ENCODE measurements at places on chromosomes 13 and 19.

DNA sequence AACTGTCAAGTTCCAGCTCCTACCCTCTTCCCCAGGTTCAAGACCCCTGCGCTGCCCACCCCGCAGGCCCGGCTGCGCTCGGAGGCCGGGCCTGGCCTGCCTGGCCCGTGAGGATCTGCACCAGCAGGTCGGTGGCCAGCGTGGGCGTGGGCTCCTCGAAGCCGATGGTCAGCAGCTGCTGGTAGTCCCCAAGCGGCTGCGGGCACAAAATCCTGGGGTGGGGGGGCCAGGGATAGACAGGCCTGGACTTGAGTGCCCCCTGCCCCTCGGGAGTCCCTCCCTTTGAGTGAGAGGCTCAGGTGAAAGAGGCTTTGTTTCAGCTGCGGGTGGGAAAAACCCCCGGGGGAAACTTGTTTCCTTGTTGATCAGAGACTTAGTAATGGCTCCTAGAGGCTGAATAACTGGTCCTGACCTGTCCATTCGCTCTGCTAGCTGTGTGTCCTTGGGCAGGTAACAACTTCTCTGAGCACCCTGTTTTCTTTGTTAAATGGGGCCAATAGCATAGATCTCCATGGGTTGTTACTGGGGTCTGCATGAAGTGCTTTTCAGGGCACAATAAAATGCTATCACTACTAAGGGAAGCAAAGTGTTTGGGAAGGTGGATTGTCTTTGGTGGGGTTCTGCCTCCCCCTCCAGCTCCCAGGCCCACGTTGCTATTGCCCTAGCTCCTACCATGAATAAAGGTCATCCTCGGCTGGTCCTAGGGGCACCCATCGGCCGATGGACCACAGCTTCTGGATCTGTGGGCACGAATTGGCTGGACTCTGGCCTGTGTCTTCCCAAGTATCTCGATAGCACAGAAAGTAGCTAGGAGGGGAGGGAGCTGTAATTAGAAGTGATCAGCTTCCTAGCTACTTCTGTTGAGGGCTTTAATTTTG, 3.5 kb downstream of the C19orf67 start:
- DNase-seq = peak; percentile 40

DNA sequence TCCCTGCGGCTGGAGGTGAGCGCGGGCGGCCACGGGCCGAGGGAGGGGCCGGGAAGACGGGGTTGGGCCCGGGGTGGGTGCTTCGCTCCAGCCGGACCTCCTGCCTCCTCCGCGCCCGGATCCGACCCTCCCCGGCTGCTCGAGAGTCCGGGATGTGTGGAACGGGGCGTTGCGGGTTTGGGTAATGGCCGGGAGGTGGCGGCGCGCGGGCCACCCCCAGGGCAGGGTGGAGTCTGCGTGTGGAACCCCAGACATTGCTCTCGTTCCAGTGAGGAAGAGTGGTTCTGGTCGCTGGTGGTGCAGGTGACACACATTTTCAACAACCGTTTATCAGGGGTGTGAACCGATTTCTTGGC, 38.8 kb downstream of the ARHGEF7 start:
- DNase-seq = no peak

DNA sequence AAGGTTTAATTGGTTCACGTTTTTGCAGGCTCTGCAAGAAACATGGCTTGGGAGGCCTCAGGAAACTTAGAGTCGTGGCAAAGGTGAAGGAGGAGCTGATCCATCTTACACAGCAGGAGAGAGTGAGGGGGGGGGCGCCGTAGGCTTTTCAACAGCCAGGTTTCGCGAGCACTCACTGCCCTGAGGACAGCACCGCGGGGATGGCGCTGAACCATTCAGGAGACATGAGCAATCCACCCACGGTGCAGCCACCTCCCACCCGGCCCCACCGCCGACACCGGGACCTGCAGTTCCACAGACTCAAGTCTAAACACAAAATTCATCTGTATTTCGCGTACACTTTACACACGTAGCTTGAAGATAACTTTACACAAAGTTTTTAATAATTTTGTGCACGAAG, 73.6 kb downstream of the KDM4B start:
- no peak for DNase-seq

DNA sequence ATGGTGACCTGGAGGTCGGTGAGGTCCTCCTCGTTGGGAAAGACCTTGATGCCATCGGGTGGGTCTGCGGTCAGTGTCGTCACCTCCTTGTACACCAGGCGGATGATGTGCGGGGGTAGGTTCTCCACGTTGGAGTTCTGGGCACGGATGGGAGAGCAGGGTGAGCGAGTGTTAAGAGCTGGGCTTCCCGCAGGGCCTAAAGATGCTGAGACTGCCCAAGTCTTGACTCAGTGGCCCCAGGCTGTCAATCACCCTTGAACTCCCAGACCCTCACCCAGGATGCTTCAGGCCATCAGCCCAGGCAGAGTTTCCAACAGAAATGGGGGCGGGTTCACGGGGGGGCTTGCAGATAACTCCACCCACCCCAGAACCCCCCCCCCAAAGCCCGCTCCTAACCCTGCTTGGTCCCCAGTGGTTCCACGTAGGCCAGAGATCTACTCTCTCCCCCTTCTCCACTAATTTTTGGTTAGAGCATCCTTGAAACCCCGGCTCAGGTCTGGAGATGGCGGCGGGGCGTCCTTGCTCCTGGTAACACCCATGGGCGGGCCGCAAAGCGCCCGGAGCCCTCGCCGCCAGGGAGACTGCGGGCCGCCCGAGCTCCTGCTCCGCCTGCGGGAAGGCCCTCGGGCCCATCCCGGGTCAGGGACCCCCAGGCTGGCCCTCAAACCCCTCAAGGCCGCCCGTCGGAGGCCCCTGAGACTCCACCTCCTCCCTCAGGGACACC, 600 bp downstream of the UBE2S start:
- DNase-seq = no peak

GRCh38 chr13:102688306-102688973, 6.4 kb downstream of the METTL21C start:
- DNase-seq = no peak
